ENCODE measurements at places on chromosomes 5 and 9.

- no peak for DNase-seq
Measured at GRCh38 chr9:134895567-134895907, 14.9 kb downstream of the FCN2 start.

GRCh38 chr5:114789773-114790402, 379.8 kb downstream of the TRIM36 start:
- no peak for DNase-seq

DNA sequence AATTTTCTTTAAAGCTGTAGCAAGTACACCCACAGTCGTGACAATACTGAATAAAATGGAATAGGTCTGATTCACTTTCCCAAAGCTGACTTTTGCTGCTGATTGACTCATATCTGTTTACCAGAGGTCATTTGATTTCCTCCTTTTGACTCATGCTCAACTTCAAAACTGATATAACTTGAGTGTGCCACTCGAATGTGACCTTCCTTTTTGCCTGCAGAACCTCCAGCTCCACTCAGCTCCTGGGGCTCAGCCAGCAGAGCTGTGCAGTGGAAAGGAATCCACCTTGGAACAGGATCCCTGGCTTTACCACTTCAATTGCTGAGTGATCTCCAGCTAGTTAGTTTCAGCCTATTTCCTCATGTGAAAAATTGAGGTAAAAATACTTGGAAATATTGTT, 84.1 kb downstream of the FEM1C start:
- DNase-seq: no peak

GRCh38 chr9:92406477-92406876, 2.1 kb upstream of the OGN start:
- no peak for DNase-seq

DNA sequence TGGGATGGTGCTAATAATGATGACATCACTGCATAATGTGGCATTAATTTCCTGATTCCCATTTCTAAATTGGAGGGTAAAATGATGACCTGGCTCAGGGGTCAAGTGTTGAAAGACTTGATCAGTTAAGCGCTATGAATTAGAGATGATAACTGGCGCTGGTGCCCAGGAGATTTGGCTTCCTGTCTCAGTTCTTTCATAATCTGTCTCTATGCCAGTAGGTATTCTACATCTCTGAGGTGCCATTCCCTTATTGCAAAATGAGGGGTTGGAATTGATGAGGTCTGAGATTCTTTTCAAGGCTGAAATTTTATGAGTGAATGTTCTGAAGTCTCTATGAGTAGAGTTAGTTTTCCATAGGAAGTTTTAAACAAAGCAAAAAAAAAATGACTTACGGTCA, 1715.1 kb upstream of the WWC1 start:
- DNase-seq: no peak

DNA sequence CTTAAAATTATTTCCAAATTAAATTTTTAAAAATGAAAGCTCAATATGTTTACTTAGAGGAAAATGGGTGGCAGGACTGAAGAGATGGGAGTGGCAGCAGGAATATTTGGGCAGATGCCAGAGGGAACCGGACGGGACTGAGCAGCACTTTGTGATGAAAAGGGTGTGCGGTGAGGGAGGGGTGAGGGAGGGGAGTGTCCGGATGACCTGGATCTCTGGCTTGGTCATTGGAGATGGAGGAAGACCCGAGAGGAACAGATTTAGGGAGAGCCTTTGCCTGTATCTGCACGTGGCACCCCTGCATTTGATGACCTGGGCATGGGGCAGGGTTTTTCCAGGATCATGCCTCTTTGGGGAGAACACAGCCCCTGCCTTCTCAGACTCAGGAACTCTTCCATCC, 201.1 kb upstream of the MVB12B start:
- DNase-seq: peak; percentile 28

DNA sequence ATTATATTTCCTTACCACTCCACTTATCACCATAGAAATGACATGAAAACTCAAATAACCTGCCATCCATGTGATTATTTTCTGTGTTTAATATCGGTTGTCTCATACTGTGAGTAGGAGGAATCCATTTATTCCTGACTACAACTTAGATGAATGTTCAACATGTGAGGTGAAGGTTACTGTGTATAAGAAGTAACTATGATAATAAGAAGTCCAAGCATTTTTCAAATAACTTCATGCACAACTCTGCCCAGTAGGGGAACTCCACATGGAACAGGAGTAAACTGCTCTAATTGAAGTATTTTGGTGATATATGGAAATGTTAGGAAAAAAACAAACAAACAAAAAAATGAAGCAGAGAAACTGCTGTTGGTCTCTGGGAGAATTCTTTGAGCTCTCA, 447.5 kb upstream of the GRIN3A start:
- no peak for DNase-seq

DNA sequence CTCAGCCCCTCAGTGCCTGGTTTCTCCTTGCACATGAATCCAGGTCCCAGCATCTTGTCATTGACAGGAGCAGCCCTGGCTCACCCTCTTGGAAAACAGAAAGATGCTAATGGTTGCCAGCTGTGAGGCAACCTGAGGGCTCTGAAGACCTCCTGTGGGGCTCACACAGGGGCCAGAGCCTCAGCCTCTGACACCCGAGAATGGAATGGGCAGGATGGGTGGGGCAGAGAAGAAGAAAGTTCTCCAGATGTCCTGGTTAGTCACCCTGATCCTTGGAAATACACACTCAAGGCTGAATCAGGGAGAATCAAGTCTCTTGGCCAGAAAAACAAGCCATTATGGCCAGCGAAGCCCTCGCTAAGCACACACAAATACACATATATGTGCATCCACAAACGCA, 32.3 kb upstream of the SPATA31E1 start:
- no peak for DNase-seq

DNA sequence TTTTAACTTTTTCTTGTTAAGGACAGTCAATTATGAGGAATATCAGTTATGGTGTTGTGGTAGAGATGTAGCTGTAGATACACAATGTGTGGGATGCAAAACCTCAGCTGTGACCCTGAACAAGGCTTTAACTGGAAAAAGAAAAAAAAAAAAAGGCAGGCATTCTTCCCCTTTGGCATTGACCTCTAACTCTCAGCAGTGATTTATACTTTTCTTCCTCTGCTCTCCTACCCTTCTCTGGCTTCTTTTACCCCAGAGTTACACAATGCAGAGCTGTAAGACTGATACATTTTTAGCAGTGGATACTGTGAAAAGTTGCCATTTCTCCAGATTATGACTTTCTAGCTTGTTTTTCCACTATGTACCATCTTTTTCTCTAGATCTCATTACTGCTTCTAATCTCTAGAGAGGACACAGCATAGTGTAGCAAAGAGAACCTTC, 2.0 kb downstream of the CTNNAL1 start:
- DNase-seq: no peak

All from ovary (tissue), 10 donors.